ENCODE measurements at places on chromosomes 12 and 14.
A peak's percentile ranks its signal among the peaks of the same experiment; 100 is the strongest.

GRCh38 chr12:69835081-69835480, 10.1 kb downstream of the MYRFL start:
- DNase-seq: no peak

GRCh38 chr14:33762161-33762851, 188.6 kb downstream of the EGLN3 start:
- no peak for DNase-seq

- no peak for DNase-seq
Observed at GRCh38 chr14:92437729-92438285, 75.8 kb upstream of the RIN3 start.

GRCh38 chr12:108368089-108368488, 29.0 kb upstream of the CMKLR1 start:
- DNase-seq: no peak

GRCh38 chr14:74549588-74549987, 56.0 kb downstream of the ISCA2 start:
- no peak for DNase-seq

- DNase-seq: no peak
Observed at GRCh38 chr12:57550641-57551549, 1.1 kb downstream of the KIF5A start.

DNA sequence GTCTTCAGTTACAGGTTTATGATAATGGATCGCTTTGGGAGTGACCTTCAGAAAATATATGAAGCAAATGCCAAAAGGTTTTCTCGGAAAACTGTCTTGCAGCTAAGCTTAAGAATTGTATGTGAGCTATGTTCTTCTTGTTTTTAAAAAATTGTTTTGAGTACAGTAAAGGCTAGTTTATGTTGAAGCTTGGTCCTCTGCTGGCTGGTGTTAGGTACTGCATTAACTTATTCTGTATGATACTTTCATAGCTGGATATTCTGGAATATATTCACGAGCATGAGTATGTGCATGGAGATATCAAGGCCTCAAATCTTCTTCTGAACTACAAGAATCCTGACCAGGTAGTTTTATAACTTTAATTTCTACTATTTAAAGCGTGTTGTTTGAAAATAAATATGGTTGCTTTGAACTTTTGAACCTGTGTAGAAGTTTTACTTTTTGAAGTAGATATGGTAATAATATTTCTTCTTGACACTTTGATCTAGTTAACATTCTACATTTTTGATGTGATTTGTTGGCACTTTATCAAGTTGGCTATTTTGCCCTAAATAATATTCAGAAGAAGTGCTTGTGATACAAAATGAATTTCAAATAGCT, 55.7 kb downstream of the VRK1 start:
- peak; percentile 17 for DNase-seq

DNA sequence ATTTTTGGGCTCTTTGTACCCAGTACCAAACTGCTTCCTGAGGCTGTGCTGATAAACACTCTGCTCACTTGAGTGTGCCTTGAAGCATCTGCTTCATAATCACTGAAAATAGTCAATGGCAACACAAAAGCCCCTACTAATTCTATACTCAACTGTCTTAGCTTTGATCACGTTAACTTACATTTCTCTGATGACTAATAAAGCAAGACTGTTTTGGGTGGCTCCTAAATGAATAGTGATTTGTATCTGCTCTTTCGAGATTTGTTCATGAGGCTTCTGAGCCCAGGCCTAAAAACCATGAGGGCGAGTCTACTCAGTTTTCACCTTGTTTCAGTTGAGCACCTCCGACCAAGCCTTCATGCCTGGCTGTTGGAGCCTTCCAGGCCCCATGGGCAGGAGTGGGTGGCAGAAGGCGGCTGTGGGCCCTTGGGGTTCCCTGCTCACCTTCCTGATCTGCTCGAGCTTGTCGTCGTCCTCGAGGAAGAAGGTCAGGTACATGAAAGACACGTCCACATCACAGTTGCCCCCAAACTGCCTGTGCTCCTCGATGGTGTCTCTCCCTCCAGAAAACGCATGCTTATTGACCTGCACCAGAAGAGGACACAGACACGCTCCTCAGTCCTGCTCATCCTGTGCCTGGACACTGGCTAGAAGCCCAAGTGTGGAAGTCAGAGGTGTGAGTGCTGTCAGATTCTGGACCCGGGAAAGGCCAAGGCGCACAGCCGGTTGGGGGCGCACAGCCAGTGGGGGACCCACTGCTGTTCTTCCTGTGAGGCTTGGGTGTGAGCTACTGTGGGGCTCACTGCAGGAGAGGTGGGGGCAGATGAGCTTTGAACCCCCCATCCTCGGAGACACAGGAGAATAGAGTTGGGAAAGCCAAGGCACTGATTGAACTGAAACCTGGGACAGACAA, 13.7 kb downstream of the SLC25A47 start:
- no peak for DNase-seq

DNA sequence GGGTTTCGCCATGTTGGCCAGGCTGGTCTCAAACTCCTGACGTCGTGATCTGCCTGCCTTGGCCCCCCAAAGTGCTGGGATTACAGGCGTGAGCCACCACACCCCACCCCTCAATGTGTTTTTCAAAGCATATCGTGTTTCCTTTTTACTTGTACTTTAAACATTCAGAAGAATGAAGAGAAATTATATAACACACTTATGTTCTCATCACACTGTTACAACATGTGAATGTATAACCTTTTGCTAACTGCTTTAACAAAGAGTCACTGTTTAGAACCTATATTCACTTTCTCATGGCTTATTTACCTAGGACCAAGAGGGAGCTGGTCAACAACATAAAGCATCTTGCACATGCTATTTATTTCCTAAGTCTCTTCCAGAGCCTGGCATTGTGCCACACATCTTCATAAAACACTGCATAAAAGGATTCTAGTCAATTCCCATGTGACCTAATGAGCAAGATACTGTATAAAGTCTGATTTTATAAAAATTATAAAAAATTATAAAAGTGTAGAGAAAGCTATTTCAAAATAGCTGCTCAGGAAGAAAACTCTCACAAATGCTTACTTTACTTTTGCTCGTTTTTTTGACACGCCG, 16.0 kb upstream of the ACTR6 start:
- no peak for DNase-seq

DNA sequence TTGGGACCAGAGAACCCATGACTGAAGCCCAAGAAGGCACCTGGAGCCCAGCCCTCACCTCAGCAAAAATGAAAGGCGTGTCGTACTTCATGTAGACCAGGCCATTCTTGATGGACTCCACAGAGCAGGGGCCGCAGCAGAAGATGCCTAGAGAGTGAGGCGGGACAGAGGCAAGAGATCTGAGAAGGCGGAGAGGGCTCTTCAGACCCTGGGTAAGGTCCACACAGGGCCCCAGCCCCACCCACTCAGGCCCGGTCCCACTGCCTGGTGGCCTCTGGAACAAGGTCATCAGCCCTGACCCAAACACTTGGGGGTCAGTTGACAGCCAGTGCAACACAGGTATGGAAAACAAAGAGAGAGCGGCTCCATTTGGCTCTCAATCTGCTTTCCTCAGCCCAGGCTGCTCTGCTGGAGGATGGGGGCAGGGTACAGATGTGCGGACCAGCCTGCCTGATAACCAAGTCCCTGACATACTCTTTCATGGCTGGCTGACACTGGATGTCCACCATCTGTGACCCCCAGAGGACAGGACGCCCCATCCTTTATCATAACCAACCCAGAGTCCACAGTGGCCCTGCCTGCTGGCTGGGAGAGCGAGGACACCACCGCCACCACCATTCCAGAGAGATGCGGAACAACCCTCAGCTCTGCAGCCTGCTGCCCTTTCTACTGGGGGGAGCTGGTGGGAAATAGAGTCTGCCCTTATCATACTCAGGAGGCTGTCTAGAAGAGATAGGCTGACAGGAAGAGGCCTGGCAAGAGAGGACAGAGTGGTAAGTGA, 6.9 kb downstream of the TGM1 start:
- no peak for DNase-seq

- no peak for DNase-seq
Observed at GRCh38 chr14:72519543-72519942, 374.4 kb downstream of the DPF3 start.

DNA sequence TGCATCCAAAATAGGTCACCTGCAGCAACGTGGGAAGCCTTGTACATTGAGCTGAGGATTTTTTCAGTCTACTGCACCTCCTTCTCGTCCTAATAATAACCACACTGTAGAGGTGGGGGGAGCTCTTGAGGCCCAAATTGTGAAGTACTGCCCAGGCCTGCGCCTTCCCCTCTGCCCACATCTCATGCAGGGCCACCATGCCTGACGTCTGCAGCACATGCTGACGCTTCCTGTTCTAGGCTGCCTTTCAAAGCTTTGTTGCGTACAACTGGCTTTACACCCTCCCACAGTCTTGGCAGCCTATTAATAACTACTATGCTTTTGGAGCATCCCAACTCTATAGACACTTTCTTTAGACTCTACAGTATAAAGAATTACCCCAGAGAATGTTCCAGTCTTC, 26.5 kb upstream of the TTC7B start:
- DNase-seq: no peak

DNA sequence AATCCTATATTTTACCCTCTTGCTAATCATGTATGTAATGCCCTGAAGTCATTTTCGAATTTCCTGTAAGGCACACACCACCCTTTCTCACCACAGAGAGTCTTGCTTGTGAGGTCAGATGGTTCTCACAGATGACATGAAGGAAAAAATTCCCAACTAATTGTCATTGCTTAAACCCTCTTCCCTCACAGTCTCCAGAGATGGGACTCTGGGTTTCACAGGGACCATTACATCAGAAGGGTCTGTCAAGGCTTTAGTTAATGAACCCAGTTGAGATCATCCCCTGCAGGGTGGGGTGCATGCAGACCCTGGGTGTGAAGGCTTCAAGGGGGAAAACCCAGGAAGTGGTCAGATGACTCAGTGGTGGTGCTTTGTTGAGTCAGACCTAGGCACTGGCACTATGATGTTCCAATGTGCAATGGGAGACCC, 229.6 kb downstream of the BCAT1 start:
- no peak for DNase-seq

- DNase-seq: peak; percentile 11
Observed at GRCh38 chr12:72872238-72872887, 600.2 kb downstream of the TRHDE start.

GRCh38 chr12:76583301-76583700, 23.7 kb upstream of the OSBPL8 start:
- no peak for DNase-seq

DNA sequence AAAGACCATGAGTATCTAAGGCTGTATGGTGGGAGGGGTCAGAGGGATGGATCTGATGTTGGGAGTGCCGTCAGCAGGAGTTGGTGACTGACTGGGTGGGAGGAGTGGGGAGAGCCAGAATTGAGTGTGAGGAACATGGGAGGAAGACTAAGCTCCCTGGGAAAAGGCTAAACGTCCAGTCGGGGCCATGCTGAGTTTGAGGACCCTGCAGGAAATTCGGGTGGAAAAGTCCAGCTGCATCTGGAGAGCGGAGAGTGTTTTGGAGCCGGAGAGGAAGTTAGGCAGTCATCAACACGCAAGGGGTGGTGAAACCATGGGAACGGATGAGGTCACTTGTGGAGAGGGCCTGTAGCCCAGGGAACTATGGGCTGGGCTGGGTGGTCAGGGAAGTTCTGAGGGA, 60.9 kb downstream of the ELK3 start:
- no peak for DNase-seq

- DNase-seq: no peak
Observed at GRCh38 chr12:114674251-114675047, 9.5 kb downstream of the TBX3 start.

GRCh38 chr14:68688872-68689371, 103.9 kb downstream of the ZFP36L1 start:
- no peak for DNase-seq

- DNase-seq: no peak
Observed at GRCh38 chr12:25083211-25083610, 111.7 kb downstream of the DNAI7 start.

- no peak for DNase-seq
Observed at GRCh38 chr12:49813131-49813530, 15.1 kb downstream of the NCKAP5L start.

- no peak for DNase-seq
Observed at GRCh38 chr12:124440841-124441381, 126.5 kb downstream of the NCOR2 start.

GRCh38 chr14:61388173-61388975, 67.0 kb downstream of the PRKCH start:
- no peak for DNase-seq

GRCh38 chr12:80441921-80442320, 2.1 kb upstream of the PTPRQ start:
- no peak for DNase-seq

DNA sequence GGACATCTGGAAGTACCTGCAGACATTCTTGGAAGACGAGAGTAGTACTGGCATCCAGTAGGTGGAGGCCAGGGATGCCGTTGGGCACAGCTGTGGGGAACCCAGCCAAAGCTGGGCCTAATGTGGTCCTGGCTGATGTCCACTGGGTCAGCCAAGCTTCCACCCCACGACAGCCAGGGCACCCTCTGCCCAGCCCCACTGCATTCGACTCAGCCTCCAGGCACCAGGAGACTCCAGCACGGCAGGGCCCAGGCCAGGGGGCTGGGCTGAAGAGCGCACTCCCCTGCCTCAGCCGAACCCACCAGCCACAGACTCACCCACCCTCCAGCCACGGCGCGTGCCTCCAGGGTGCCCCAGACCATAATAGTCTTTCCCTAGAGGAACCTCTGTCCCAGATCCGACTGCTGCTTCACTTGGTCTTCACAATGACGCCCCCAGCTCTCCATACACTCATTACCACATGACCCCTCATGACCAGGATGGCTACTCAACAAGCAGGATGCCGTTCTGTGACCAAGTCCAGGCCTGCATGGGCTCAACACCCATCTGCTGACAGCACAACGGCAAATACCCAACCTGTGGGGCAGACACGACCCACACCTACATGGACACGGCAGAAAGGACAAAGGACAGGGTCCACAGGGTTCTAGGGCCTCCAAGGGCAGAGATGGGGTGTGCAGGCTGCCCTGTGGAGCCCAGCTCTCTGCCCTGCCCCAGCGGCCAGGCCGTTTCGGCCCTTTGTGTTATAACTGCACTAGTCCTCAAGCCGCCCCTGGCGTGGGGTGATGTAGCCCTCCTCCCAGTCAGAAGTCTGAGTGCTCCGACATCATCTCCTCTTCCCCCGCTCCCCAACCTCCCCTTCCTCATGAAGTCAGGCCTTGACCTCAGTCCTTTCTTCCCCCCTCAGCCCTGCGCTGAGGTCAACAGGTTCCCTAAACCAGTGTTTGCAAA, 22.8 kb downstream of the ITPK1 start:
- no peak for DNase-seq

DNA sequence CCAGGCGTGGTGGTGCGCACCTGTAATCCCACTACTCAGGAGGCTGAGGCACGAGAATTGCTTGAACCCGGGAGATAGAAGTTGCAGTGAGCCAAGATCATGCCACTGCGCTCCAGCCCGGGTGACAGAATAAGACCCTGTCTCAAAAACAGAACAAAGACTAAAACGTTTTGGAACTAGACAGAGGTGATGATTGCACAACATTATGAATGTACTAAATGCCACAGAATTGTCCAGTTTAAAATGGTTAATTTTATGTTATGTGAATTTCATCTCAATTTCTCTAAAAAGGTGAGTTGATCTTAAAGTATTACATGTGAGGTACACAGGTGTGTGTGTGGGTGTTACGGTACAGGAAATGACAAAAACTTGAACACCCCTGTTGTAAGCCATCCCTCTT, 16.5 kb downstream of the P2RX4 start:
- no peak for DNase-seq

GRCh38 chr12:67827820-67828383, 161.3 kb upstream of the IFNG-AS1 start:
- DNase-seq: peak; percentile 17

All from HEK293T (cell line).